Upper lobe of right lung (tissue), 1 donor: ENCODE measurements at places on chromosomes 3 and 15. TPM values are rescaled to one million over a fixed set of nuclear protein-coding genes. Genes with fewer than 3 reads are reported as not detected.

Gene UQCC5
- total RNA-seq, result 16.6 TPM

Gene ZIC4
- total RNA-seq, result not detected

GRCh38 chr3:172170841-172171240 lies 131.5 kb downstream of the FNDC3B start:
- H3K27ac ChIP-seq, result no peak overlapping the region
- DNase-seq, result no peak
- H3K4me1 ChIP-seq, result peaks cover 47% of the 10 kb centered on the region
- no peaks in the 10 kb centered on the region for H3K36me3 ChIP-seq
- no peak overlapping the region for H3K4me3 ChIP-seq

Gene FAM81A
- 1.3 TPM for total RNA-seq

DNA sequence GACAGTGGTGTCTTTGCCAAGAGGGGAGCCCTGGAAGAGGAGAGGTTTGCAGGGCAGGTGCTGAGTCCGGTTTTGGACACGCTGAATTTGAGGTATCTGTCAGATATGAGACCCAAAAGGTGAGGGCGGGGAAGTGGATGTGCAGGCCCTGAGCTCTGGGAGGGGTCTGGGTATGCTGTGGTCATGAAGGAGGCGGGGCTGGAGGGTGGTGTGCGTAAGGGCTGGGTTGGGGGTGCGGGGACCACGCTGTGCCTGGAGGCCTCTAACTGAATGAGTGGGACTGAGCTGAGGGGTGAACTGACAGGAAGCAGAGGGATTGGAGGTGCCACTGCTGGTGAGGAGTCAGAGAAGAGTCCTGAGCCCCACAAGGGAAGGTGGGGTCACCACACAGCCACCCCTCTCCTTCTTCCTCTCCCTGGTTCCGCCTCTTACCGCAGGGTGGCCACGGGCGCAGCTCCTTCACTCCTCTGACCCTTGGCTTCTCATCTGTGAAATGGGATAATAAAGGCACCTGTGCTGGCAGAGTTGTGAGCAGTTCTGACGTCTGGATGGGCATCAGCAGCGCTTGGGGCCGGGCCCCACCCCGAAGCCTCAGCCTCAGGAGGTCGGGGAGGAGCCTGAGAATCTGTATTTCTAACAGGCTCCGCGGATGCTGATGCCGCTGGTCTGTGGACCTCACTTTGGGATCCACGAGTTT lies 28.8 kb downstream of the PSTPIP1 start:
- peak; percentile 63 for DNase-seq
- H3K27me3 ChIP-seq, result no peaks in the 10 kb centered on the region
- no peak overlapping the region for H3K27ac ChIP-seq
- H3K4me3 ChIP-seq, result no peak overlapping the region
- no peaks in the 10 kb centered on the region for H3K4me1 ChIP-seq
- no peaks in the 10 kb centered on the region for H3K36me3 ChIP-seq

Gene EXD1
- total RNA-seq, result not detected

Gene DNAH1
- 11.2 TPM for total RNA-seq

Gene IGSF11
- 0.46 TPM for total RNA-seq

DNA sequence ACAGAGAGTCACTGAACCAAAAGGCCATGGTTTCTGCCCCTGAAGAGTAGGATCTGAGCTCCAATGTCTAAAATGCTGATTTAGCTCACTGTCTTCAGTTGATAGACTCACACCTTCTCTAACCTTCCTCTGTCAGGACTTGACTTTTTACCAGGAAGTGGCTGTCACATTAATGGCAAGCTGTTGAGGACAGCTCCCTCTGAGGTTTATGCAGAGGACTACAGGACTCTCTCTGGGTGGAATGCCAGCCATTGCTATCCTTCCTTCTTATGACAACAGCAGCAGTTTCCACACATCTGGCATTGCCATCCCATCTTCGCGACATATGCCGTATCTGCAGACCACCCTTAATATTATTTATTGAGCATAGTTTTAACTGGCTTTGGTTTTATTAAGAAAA lies 103.8 kb upstream of the PRICKLE2 start:
- no peaks in the 10 kb centered on the region for H3K27me3 ChIP-seq
- H3K36me3 ChIP-seq, result no peaks in the 10 kb centered on the region
- H3K4me1 ChIP-seq, result no peaks in the 10 kb centered on the region
- no peak overlapping the region for H3K27ac ChIP-seq

Gene P3H2
- 79.0 TPM for total RNA-seq

DNA sequence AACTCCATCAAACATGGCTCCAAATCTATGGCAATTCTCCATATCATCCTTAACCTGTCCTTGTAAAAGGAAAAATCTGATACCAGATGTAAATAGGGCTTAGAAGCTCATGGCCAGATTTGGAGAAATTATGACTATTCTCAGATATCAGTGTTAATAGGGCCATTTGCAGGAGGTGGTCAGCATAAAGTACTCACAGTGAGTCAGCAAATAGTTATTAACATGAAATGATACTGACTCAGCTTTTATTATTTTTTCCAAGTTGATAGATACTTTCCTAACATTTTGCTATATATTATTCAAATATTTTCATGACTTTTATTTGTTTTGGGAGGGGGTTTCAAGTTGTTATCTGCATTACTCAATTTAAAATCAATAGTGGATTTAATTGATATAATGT lies 255.8 kb downstream of the MFSD1 start:
- no peak overlapping the region for H3K27ac ChIP-seq
- DNase-seq, result no peak
- no peak overlapping the region for H3K4me3 ChIP-seq
- no peaks in the 10 kb centered on the region for H3K27me3 ChIP-seq
- H3K36me3 ChIP-seq, result no peaks in the 10 kb centered on the region
- H3K4me1 ChIP-seq, result no peaks in the 10 kb centered on the region

DNA sequence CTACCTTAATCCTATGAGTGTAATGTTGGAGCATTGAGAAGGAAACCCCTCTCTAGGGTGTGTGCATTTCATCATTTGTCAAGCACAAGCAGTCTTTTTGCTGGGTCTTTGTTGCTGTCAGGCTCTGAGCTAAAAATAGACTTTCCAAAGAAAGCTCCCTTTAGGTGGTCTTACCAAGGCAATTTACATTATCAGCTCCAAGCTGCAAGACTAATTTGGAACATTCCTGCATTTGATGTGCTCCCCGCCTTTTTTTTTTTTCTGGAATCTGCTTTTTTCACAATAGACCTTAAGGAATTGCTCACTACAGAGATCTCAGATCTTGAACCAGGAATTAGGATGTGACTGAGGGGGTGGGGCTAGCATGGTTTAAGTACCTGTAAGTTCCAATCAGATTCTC lies 60.6 kb upstream of the STAC start:
- no peak overlapping the region for H3K4me3 ChIP-seq
- no peak for DNase-seq
- no peaks in the 10 kb centered on the region for H3K4me1 ChIP-seq
- H3K36me3 ChIP-seq, result no peaks in the 10 kb centered on the region

- H3K27ac ChIP-seq, result no peak overlapping the region
- no peaks in the 10 kb centered on the region for H3K4me1 ChIP-seq
- H3K4me3 ChIP-seq, result no peak overlapping the region
- DNase-seq, result no peak
Measured at GRCh38 chr3:51522273-51522962, 16.1 kb upstream of the RAD54L2 start.

Gene ABI3BP
- total RNA-seq, result 207 TPM

DNA sequence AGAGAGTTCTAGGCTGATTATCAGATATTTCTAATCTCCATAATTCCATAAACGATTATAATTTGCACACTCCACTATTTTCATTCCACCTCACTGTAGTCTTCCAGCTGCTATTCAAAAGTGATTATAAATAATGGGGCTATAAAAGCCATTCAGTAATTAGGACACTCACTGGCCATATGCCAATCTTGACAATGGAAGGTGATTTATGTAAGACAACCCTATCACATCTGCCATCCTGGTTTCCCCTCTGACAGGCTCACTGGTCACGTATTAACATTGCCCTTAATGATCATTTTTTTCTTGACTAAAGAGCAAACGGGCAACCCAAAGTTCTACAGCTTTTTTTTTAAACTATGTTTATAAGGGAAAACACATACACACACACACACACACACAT lies 402.4 kb downstream of the MAGI1 start:
- no peak for DNase-seq
- no peaks in the 10 kb centered on the region for H3K27me3 ChIP-seq
- no peaks in the 10 kb centered on the region for H3K36me3 ChIP-seq
- H3K4me1 ChIP-seq, result no peaks in the 10 kb centered on the region
- no peak overlapping the region for H3K4me3 ChIP-seq

Gene TMC3
- not detected for total RNA-seq
